ENCODE measurements at places on chromosomes 12 and 14.

GRCh38 chr12:92272061-92272964 is 126.7 kb upstream of the BTG1 start:
- DNase-seq = no peak

- DNase-seq = no peak
Observed at GRCh38 chr12:82765971-82766705, 79.4 kb downstream of the TMTC2 start.

DNA sequence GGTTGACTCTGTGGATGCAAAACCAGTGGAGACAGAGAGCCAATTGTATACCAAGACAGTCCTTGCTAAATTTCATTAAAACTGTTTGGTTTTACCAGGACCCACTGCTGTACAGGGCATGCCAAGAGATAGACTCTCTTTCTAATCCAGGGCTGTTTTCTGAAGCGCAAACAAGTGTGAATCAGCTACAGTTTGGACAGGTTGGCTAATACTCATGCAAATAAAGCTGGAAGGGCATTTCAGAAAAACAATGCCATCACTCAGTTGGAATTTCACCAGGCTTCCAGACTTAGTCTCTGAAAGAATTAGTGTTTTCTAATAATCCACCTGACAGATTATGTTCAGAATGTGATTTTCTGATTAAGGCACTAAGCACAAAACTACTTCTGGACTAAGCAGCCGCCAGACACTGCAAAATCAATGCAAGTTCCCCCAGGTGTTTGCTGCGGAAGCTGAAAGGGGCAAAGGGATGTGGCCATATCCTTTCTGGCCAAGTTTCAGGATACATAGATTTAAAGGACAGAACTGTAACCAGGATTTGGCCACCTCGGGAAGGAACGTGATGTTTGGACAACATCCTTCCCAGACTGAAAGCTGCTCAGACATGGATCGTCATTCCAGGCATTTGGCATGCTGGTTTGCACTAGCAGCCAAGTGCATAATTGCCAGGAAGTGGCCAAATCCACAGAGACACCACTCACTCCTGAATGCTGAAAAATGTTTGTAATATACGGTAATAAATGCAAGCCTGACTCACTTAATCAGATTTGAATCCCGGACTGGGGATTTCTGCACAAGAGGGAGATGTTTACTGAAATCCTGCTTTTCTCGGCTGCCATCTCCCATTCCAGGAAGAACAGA is 32.0 kb upstream of the CDKN3 start:
- DNase-seq = no peak

- DNase-seq = no peak
Observed at GRCh38 chr12:9667403-9668160, 1.9 kb upstream of the CLEC2D start.

DNA sequence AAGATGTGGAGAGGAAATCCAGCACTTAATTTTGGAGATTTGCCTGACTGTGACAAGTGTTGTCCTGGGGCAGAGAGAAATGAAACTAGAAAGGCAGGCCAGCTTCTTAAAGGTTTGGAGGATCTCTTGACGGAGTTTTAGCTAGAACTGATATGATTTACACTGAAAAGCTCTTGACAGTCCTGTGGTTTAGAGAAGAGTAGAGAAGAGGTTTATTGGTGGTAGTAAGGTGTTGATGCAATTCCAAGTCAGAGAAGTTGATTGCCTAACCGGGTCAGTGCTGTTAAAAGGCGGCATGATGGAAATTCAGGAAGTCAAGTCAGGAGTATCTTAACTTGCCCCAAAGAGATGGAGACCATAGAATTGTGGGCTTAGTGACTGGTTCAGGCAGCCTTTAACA is 89.0 kb upstream of the TRAF3 start:
- no peak for DNase-seq

- no peak for DNase-seq
Observed at GRCh38 chr12:96414637-96415036, 14.4 kb upstream of the CDK17 start.

- DNase-seq = no peak
Observed at GRCh38 chr14:58788655-58789503, 151.1 kb downstream of the DACT1 start.

DNA sequence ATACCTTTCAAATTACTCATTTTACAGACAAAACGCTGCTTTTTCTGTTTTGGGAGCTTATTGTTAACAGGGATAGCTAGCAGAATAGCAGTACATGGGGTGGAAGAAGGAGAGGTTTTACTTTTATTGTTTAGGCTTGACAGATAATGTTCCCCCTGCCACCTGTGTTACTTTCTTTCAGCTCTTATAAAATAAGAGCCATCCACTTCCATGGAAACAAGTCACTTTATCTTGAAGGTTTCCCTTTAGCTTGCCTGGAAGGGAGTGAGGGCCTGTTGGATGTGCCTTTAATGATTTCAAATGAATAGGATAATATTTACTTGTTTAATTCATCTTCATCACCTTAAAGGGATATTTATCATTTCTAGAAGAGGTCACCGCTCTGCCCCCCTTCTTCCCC is 23.3 kb downstream of the GPATCH2L start:
- no peak for DNase-seq

DNA sequence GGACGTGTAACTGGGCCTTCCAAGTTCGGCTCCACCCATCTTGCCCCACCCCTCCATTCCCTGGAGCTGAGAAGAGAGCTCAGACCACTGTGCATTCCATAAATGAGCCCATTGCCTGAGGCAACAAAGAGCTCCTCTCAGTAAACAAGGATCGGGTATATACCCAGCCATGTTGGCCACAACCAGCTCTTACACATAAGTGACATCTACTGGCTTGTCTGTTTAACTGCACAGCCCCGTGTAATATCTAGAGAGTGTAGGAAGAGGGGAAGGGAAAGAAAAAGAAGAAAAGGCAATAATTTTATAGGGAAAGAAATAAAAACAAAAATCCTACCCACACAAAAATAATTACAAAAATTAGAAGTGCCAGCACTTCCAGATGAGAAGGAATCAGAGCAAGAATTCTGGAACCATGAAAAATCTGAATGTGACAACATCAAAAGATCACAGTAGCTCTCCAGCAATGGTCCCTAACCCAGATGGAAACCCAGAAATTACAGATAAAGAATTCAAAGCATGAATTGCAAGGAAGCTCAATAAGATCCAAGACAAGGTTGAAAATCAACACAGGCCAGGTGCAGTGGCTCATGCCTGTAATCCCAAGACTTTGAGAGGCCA is 308.1 kb downstream of the RPAP3 start:
- peak; percentile 18 for DNase-seq

GRCh38 chr14:75125617-75126016 is 1.2 kb downstream of the NEK9 start:
- DNase-seq = no peak

- no peak for DNase-seq
Observed at GRCh38 chr12:58773986-58774385, 146.3 kb downstream of the LRIG3 start.

GRCh38 chr14:104224506-104225277 is 86.3 kb downstream of the KIF26A start:
- DNase-seq = no peak

DNA sequence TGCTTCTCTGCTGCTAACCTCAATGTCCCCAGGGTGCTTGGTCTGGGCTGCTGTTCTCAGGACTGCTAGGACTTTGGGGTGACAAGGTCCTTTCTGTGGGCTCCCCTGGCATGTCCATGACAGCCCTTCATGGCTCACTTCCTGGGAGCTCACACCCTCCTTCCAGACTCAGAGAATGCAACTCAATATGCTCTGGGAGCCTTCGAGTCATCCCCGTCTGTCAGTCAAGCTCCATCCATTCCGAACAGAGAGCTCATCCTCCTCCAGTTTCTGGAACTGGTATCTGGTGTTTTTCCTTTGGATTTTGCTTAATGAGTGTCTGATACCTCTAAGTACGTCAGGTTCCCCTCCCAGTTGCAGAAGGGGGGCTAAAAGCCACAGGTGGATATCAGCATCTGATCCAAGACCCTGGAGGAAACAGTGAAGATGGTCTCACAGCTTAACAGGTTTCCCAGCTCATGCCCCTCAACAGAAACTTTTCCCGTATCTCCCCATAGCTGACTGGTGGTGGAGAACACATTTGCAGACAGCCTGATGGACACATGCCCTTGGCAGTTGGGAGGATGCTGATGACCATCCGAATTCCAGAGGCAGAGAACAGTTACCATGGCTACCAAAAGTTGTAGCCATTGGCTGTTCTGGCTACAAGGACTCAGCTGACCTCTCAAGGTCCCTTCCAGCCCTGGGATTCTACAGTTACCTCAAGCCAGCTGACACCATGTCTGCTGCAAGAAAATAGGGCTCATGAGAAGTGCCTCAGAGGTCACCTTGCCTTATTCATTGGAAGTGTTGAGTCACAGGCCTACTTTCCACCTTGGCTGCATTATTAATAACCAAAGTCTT is 9.5 kb upstream of the RAB35 start:
- no peak for DNase-seq

GRCh38 chr12:122845865-122846621 is 10.8 kb downstream of the HIP1R start:
- no peak for DNase-seq

DNA sequence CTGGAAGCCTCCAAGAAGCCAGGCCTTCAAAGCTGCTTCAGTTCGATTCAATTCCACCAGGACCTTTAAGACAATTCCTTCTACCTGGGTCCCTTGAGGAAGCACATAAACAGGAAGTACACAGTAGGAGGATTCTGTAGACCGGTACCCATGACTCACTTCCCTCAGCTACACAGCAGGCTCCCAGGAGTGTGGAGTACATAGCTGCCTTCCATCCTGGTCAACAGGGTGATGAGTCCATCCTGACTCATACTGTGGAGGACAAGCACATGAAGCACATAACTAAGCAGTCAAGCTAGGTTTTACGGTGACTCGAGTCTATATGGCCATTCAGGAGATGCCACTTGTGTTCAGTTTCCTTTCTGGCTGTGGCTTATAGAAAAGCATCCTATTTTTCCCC is 197.6 kb upstream of the RBM19 start:
- no peak for DNase-seq

DNA sequence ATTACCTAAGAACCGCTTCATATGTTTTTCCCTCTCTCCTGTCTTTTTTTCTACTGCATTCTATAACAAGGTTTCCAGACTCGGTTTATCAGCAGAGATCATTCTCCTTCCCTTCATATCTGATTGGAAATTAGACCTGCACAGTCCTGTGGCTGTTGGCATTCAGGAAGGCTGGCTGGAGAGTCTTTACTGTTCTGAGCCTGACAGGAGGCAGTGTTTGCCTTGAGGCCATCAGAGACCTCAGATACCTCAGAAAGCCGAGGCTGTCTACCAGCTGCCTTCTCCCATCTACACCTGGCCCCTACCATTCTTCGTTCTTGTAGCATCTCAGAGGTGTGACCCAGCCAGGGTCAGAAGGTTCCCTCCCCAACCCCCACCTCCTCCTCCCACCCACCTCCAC is 182.0 kb downstream of the CAND1 start:
- no peak for DNase-seq

- no peak for DNase-seq
Observed at GRCh38 chr12:124754949-124755800, 108.5 kb downstream of the SCARB1 start.

DNA sequence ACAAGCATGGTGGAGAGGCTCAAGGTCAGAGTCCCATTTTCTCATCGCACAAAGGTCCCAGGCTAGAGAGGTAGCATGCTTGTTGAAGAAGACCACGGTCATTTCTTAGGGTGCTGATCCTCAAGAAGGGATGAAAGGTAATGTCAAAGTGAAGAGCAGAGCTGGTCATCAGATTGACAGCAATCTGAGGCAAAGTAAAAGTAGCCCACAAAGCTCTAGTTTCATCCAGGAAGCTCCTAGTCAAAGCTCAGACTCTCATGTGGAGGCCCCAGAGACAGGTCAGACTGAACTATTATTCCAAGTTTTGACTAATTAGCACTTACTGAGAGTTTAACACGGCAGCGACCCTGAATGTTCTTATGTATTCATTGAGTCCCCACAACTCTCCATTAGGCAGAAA is 270.6 kb downstream of the RPS29 start:
- no peak for DNase-seq

GRCh38 chr14:61112506-61112905 is 131.5 kb downstream of the SLC38A6 start:
- DNase-seq = no peak

GRCh38 chr12:6541371-6542165 is 7.3 kb downstream of the GAPDH start:
- no peak for DNase-seq

- DNase-seq = no peak
Observed at GRCh38 chr14:102223682-102224081, 81.3 kb downstream of the MOK start.

DNA sequence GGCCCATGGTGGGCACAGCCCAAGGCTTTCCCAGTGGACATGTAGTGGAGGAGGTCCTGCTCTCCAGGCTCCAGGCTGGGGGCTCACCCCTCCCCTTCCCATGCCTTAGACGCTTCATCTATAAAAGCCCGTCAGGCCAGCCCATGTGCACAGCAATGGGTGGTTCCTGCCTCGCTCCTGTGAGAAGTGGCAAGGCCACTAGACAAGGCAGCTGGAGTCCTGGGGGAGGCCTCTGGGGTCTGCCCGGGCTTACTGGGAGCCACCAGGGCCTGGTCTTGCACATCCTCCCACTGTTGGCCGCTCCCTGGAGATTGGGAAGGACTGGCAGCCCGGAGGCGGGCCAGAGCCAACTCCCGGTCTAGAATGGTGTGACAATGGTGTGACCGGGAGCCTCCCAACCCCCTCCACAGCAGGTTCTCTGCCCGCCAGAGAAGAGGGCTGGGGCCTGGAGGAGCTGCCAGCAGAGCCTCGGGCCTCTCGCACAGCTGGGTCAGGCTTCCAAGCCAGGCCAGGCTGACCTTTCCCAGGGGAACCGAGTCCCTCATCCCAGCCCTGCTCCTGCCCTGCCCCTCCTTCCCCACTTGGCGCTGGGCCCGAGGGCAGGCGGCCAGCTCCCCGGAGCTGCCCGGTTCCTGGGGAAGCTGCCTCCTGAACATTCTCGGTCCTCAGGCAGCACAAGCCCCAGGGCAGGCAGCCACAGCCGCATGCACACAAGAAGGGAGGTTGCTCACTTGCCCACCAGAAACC is 97.9 kb downstream of the RFLNA start:
- no peak for DNase-seq

DNA sequence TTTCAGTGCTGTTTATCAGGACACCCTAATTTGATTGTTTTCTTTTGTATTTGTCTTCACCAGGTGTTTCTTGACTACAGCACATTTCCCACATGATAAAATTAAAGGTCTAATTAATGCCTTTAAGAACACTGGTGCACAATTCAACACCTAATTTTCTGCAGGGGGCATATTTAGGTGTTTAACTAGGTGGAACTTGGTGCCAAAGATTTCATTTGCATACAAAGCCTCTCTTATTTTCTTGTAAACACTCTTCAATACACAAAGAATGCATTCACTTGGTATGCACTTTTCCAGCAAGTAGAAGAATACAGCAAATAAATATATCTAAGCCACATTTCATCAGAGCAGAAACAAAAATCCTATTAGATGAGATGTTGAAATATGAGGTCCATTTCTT is 646.2 kb upstream of the FOXG1 start:
- DNase-seq = no peak

All from activated CD4-positive, alpha-beta T cell treated with anti-CD3 and anti-CD28 coated beads for 1 hour (primary cell).